Mucosa of descending colon (tissue), 3 donors: ENCODE measurements at places on chromosomes 13 and 19. TPM values are rescaled to one million over a fixed set of nuclear protein-coding genes. Genes with fewer than 3 reads are reported as not detected.

- no peak for DNase-seq
Observed at GRCh38 chr13:44498502-44498901, 77.6 kb downstream of the TSC22D1 start.

DNA sequence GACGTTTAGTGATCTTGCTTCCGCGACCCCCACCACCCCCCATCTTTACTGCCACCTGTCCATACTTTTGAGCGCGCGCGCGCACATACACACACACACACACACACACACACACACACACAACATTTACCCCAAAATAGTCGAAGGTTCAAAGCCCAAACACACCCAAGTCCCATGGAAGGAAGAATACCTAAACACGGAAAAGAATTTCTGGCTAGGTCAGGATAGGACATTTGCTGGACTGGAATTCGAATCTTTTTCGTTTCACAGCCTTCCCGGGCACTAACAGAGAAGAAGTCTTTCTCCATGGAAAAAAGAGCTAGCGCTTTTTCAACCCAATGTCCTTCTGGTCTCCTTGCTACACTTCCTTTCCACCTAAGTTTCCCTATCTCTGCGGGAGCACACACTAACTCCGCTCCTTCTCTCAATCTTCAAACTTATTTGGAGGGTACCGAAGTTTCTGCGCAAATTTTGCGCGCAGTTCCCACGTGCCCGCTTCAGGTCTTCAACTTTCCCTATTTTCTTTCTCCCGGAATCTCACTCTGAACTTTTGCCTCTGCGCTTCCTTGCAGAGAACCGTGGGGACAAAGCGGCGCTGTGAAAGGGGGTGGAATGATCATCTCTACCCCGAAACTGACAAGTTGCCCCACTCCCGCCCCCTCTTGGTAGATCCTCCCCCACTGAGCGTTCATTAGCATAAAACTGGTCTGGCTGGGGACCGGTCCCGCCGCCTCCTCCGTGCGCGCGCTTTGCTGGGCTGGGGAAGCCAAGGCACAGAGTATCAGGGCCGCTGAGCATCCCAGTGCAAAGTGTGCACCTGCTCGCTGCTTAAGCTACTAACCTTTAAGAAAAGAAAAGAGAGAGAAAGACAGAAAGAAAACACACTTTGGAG is 2.7 kb downstream of the DACH1 start:
- DNase-seq: peak; percentile 85

- peak; percentile 53 for DNase-seq
Observed at GRCh38 chr19:54191811-54192453, 824 bp downstream of the TSEN34 start.

DNA sequence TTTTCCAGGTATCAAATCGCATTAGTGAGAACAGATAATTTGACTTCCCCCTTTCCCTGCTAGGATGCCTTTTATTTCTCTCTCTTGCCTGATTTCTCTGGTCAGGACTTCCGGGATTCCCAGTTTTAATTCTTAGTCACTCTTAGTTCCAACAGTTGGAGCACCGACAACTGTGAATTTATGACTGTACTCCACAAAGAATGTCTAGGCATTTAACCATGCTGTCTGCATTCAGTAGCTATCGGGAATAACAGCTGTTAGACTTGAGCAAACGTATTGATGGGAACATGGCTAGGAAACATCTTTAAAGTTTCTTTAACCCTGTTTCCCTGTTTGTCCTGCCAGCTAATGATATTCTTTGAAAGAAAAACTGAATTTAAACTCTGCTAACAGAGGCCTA is 14.1 kb upstream of the SPACA7 start:
- no peak for DNase-seq

DNA sequence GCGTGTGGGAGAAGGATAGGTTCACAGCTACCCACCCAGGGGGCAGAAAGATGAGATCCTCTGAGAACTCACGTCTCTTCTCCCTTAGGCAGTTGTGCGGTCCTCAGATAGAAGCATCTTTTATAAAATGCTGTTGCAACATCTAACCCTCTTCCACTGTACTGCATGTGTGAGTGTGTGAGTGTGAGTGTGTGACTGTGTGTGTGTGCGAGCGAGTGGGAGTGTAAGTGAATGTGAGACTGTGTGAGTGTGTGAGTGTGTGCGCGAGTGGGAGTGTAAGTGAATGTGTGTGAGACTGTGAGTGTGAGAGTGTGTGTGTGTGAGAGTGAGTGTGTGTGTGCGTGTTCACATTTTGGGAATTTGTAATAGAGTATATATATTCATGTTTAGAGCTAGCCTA is 55.6 kb upstream of the F7 start:
- DNase-seq: no peak

Gene STOML3
- total RNA-seq: not detected

Gene IGFLR1
- total RNA-seq: 5.3 TPM

Gene UPK1A
- not detected for total RNA-seq

GRCh38 chr13:84077271-84077670 is 195.0 kb upstream of the SLITRK1 start:
- no peak for DNase-seq

Gene FFAR3
- total RNA-seq: not detected

Gene CEACAM20
- total RNA-seq: 0.32 TPM

DNA sequence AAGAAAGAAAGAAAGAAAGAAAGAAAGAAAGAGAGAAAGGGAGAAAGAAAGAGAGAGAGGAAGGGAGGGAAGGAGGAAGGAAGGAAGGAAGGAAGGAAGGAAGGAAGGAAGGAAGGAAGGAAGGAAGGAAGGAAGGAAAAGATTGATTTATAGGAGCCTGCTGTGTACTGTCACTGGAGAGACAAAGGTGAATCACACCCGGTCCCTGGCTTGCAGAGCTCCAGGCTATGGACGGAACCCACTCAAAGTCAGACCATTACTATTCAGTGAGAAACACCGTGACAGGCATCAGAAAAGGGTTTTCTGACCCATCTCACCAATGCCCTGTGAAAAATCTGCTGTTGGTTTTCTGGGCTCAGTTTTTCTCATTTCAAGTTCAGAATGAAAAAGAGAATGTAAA is 7.3 kb upstream of the CEACAM6 start:
- DNase-seq: no peak

DNA sequence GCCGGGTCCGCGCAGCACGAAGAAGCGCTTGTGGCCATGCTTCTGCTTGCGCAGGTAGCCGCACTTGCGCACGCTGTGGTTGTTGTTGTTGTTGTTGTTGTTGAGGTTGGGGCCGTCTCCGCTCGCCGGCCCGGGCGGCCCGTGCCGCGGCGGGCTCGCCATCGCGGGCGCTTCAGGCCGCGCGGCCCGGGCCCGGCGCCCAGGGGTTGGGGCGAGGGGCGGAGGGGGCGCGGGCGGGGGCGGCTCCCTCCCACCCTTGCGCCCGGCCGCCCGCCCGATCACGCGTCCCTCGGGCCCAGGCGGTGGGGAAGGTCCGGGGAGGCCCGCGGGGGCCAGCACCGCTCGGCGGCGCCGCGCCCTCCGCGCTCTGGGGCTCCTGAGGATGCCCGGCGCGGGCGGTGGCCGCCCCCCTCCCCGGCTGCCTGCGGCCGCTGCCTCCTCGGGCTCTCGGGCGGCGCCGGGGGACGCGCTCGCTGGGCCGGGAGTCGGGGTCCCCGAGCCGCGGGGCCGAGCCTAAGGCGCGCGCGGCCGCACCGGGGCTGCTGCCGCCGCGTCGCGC is 412 bp downstream of the IRS2 start:
- DNase-seq: peak; percentile 21

GRCh38 chr13:45833663-45834375 is 17.7 kb downstream of the SIAH3 start:
- DNase-seq: no peak

Gene SULT2A1
- 1.3 TPM for total RNA-seq

DNA sequence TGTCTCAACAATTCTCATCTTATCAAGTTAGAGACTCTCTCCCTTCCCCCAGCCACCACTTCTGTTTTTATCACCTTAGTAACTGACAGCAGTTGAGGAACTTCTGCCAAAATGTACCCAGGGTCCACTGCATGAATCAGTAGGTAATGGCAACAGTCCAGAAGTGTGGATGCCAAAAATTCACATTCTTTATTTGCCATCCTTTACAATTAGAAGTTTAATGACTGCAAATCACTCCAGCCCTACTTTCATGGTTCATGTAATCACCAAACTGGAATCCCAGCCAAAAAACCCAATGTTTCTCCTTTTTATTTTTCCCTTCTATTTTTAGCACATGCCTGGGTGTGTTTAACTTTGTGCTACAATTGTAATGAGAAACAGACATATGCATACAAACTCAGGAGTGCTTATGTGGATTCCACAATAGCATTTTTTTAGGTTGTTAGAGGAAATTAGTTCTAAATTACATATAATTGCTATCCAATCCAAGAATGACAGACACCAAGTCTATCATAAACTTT is 243.5 kb downstream of the RGCC start:
- DNase-seq: no peak

Gene OR1I1
- total RNA-seq: not detected

Gene TMPRSS9
- 0.41 TPM for total RNA-seq

Gene CEACAM5
- total RNA-seq: 2,069 TPM

DNA sequence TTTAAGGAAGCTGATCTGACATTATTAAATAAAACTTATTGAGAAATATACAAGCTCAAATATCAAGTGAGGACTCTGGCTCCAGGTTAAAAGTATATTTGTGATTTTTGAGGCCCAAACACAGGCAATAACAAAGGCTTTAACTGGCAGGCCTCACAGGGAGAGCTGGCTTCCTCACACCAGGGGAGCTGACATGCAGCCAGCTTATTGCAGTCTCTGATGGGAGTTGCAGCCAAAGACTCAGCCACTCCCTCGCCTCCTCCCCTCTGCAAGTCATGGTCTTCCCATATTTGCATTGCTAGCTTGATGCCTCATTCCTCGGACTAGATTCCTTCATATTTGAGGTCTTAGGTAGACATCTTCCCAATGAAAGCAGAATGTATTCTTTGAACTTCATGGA is 647.1 kb upstream of the SLITRK6 start:
- DNase-seq: no peak

GRCh38 chr13:103405297-103405696 is 339.1 kb upstream of the SLC10A2 start:
- no peak for DNase-seq

Gene VSIG10L
- 0.69 TPM for total RNA-seq

GRCh38 chr19:54551293-54551692 is 22.3 kb upstream of the LILRA2 start:
- no peak for DNase-seq

Gene ZNF575
- total RNA-seq: 18.2 TPM

Gene ERICH4
- total RNA-seq: not detected

Gene GAS6
- total RNA-seq: 113 TPM

DNA sequence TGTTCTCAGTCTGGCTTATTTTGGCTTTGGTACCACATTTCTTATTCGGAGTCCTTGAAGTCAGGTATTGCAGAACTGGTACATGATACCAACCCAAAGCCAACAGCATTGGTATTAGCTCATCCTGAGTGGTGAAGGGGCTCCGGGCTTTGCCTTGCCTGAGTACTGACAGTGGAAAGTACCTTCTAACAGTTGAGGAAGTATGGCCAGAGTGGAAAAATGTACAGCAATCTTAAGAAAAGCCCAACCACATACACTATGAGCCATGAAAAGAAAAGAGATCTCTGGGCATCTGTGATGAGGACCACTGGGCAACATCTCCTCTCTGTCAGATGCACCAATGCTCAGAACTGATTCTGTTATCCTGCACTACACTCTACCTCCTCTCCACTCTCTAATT is 8.3 kb downstream of the LCP1 start:
- DNase-seq: no peak

DNA sequence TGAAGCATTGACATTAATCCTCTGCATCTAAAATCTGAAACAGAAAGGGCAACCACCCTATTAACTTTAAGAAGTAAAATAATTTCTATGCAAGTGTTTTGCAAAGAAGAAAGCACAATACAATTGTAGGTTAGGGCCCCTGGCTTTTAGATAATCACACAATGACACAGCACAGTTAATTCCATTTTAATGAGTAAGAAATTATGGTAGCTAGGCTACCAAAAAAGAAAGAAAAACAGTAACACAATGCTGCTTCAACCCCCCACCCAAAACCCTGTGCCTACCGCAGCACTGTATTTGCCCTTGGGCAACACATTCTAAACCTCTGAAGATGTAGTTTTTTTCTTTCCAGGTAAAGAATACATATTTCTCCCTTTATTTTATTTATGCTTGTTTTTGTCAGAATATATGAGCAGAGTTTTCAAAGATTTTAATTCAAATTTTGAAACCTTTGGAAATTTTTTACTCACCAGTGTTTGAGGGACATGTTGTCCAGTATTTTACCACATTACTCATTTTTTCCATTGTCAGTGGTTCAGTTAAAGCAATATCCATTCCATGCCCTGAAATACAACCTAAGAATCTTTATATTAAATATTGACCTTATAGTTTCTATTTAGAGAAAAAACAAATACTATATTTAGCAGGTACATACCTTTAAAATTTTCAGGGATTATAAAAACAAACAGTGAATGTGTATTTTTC is 21.1 kb downstream of the SOHLH2 start:
- DNase-seq: no peak

DNA sequence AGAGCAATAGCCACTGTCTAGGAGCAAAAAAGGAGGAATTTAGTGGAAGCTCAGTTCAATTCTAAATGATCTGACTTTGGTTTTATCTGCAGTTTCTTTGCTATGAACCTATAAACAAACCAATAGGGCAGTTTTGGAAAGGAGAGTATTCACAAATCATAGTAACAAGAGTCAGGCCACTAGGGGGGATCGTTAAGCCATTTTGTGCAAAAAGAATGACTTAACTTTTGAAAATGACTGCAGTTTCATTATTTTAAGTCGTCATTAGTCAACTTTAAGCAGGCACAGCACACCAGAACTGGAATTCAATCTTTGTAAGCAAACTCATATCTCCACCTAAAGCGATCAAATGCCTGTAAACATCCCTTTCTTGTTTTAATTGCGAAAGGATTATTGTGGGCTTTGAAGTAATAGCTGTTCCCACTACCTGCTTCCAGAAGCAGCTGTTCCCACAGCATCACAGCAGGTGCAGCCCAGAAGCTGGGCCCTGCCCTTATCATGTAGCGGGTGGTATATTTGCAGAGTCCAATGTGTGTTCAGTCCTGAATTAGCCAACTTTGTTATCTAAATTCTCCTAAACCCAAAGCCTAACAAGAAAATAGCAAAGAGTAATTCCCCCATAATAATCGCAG is 51.5 kb downstream of the SOX21 start:
- DNase-seq: no peak

GRCh38 chr19:57103573-57104277 is 16.1 kb upstream of the USP29 start:
- DNase-seq: peak; percentile 49

GRCh38 chr13:112454648-112455334 is 78.6 kb downstream of the SPACA7 start:
- no peak for DNase-seq

- no peak for DNase-seq
Observed at GRCh38 chr13:32047793-32048192, 16.2 kb downstream of the FRY start.

Gene F2RL3
- total RNA-seq: 1.6 TPM
